ENCODE measurements at places on chromosomes 3 and 15.

DNA sequence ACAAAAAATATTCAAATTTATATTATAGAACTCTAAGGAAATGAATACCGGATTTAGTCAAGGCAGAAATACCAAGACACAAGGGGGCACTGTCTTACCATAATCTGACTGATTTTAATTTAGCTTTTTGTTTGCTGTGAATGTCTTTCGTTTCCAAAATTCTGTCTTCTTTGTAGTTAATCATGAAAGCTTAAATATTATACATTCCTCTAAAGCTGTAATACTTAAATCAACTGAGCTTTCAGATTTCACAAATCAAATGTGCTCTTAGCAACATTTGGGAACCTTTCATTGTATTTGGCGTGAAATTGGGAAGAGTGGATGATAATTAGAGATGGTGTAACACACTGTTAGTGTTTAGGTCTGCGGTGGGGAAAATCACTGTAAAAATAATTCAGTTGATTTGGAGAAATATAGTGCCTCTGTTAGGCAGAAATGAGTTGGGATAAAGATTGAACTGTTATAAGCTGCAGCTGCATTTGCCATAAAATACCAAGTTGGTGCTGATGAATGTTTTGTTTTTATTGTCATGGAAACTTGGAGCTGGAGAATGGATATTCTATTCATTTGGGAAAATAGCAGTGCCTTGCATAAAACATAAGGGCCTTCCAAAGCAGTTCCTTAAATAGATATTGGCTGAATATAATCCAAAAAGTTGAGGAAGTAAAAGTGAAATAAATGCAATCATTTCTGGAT, 228.2 kb downstream of the TCF12 start:
- DNase-seq, result peak; percentile 74

GRCh38 chr3:156793400-156793799, 32.8 kb upstream of the LEKR1 start:
- DNase-seq, result no peak

- peak; percentile 85 for DNase-seq
These were observed 2.3 kb upstream of the HAPLN3 start for GRCh38 chr15:88897456-88898194.

DNA sequence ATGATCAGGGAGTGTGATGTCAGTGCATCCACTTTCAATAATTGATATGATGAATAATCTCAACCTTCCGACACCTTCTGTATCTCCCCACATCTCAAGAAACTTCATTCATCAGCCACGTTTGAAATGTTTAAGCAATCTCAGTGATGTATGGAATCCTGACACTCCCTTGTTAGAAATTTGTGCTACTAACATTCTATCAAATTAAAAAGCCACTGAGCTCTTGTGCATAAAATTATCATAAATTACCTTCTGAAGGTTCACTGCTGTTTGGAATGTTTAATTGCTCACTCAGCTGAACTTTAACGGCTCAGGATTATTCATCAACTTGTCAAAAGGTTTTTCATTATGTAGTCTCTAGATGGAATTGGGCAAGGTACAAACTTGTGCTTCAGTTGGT, 108.4 kb upstream of the DPH6 start:
- no peak for DNase-seq

DNA sequence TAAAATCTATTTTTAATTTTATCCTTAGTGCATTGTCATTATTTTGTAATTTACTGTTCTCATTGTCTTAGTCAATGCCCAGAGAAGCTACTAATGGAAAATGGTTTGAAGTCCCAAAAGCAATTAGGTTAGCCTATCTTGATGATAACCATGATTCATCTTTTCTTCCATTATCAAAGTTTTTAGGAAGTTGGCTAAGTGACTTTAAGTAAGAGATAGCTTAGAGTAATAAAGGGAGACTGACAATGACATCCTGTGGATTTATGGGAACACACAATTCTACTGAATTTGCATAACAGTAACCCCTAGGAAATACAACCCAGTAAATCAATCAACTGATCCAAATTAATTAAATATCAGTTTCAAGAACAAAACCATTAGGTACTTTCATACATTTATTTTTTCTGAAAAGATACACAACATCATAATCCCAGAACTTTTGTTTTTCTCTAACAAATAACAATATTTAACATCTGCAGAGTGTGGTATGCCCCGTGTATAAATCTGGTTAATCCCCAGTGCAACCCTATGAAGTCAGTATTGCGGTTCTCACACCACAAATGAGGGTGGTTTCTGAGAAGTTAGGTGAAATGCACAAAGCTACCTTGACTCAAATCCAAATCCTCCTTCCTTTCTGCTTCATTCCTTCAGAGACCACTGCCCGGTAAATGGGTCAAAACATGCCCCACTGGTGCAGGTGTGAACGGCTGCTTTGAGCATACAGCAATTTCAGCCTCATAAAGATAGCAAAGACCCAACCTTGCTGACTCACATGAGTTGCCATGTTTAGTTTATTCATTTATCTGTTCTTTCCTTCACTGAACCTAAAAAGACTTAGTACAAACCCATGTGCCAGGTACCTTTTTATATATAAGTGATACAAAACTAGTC, 202.1 kb downstream of the TBL1XR1 start:
- DNase-seq, result no peak

DNA sequence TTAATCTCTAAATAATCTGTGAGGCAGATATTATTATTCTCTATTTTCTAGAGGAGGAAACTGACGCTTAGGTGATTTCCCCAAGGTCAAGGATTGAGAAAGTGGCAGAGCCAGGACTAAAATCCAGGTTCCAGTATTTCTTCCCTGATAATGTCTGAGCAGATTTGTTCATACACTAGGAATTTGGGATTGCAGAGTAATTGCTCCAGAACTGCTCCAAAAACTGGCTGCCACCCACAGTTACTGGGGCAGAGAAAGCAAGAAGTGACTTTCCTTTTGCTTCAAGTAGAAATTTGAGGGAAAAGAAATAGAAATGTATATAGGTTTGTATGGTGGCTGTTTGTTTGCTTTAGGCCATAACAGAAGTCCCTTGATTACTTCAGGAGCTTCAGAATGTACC, 60.6 kb downstream of the SLC12A8 start:
- peak; percentile 42 for DNase-seq

GRCh38 chr3:133413161-133414020, 13.5 kb downstream of the BFSP2 start:
- peak; percentile 48 for DNase-seq

DNA sequence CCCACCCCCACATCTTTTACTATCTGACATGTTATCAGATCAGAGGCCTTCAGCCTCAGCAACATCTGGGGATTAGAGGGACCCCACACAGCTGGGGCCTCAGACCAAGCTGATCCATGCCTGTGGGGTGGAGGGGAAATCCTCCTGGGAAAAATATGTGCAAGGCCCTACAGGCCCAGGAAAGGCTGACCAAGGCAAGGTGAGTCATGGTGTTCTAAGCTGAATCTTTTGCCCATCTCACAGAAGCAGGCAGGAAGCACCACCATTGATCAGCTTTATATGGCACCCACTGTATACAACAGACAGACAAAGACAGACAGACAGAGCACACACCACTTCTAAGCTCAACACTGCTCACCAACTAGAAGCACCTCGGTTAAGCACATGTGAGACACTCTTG, 12.4 kb upstream of the PARP6 start:
- DNase-seq, result no peak

- DNase-seq, result no peak
These were observed 35.1 kb upstream of the IL12A start for GRCh38 chr3:159953325-159954085.

- no peak for DNase-seq
These were observed 145.3 kb upstream of the ROPN1 start for GRCh38 chr3:124137216-124137615.

DNA sequence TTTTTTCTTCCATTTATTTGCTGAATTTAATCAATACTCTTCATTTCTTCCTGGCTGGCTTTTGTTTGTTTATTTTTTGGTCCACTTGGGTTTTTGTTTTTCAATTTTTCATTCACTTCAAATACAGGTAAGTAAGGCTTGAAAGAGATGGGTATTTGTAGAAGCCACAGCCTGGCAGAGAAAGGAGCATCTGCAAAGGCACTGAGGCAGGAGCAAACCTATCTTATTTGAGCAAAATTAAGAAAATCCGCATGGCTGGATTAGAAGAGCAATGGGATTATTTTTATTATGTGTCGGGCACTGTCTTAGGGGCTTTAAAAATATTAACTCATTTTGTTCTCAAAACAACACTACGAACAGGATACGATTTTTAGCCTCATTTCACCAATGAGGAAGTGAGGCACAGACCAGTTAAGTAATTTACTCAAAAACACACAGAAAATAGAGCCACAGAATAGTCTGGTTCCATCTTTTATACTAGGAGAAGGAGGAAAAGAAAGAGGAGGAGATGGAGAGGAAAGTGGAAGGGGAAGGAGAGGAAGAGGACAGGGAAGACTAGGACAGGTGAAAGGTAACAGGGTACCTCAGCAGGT, 35.1 kb upstream of the CCDC80 start:
- no peak for DNase-seq

DNA sequence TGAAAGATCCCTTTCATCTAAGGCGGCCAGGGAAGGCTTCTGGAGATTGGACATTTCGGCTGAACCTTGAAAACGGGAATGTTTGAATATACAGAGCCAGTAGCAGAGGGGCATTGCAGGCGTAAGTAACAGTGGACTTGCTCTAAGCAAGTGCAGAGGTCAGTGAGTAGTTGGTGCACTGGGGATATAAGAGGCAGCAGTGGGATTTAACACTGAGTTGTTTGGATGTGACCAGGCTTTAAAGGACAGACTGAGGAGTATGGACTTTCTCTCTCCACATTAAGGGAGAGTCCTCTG, 1.3 kb downstream of the ARNT2 start:
- DNase-seq, result no peak

DNA sequence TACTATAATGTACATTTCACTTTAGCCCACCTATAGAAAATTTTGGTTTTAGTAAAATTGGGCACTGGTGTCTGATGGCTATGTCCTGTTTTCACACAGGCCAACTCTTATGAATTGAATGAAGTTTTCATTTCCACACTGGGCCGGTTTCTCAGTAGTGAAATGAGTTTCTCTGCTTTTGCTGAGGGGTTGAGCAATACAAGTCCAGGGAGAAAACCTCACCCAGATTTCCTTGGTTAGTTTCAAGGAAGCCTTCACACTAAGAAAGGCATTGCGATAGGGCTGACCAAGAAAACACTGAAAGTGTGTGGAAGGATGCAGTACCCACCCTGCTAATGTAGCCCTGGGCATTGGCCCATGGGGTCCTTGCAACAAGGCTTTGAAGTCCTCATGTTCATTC, 331.5 kb upstream of the CFAP20DC start:
- DNase-seq, result no peak

DNA sequence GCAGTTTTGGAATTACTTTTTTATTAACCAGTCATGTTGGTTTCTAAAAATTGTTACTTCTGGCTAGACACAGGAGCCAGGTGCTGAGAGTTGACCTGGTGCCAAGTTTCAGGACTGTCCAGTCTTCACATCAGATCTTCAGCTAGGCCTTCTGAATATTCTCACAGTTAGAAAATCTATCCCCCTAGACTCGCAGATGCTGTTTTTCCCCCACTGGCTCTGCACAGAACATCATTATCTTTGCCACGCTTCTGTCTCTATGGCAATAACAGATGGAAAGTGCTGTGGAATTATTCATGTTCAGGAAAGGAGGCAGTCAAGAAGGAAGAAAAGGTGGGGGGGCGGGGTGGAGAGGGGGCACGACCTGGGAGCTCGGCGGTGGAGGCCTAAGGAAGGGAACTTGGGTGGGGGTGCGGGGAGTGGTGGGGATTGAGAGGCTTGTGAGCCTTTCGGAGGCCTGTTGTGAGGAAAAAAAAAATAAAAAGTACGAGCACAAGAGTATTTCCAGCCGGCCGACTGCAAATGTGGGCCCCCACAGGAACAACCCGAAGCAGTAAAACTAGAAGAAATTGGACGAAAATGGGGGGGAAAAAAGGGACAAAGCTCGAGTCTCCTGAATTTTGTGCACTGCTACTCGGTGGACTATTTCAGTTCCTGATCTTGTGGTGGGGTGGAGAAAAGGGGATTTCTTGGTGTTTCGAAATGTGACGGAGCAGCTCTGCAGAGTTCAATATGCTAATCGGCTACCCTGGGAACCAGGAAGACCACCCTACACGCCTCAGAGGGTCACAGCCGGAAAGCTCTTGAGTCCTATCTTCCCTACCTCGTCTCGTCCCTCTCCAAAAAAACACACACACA, 1.5 kb upstream of the SKIL start:
- DNase-seq, result peak; percentile 77

- DNase-seq, result peak; percentile 60
These were observed 428.3 kb downstream of the CNTN4 start for GRCh38 chr3:2526926-2527325.

GRCh38 chr3:195907934-195908693, at the start of gene TNK2:
TNK2 (minus strand) TSS chr3:195908551; CDS start chr3:195888588, 19,963 bp downstream.
- DNase-seq, result peak; percentile 17

- no peak for DNase-seq
These were observed 437.1 kb upstream of the CBLB start for GRCh38 chr3:106305882-106306435.

GRCh38 chr15:90889736-90890456, 5.6 kb downstream of the FES start:
- no peak for DNase-seq

- DNase-seq, result no peak
These were observed 17.3 kb downstream of the BOC start for GRCh38 chr3:113228498-113229286.

GRCh38 chr3:36591959-36592358, 172.4 kb downstream of the DCLK3 start:
- peak; percentile 26 for DNase-seq

- no peak for DNase-seq
These were observed 43.1 kb downstream of the MEIS2 start for GRCh38 chr15:37057256-37057655.

- DNase-seq, result no peak
These were observed 587.8 kb downstream of the RBMS3 start for GRCh38 chr3:29868543-29869101.

DNA sequence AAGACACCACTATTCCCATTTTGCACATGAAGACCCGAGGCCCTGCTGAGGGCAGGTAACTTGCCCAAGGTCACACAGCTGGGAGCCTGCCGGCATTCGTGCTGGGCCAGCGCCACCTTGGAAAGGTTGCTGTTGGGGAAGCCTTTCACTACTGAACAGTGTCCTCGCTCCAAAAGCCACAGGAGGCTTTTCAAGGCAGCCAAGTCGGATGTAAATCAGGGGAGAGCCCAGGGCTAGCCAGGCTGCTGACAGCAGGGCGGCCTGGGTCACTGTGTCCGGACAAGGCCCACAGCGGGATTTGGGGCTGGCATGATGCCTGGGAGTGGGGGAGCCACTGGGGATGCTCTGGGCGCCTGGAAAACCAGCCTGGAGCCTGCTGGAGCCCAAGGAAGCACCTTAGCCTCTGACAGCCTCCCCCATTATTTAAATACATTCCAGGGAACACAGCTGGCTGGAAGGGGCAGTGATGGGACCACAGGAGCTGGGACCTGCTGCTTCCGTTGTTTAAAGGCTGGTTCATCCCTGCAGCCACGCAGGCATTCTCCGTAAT, 10.5 kb downstream of the SLC6A6 start:
- peak; percentile 54 for DNase-seq

DNA sequence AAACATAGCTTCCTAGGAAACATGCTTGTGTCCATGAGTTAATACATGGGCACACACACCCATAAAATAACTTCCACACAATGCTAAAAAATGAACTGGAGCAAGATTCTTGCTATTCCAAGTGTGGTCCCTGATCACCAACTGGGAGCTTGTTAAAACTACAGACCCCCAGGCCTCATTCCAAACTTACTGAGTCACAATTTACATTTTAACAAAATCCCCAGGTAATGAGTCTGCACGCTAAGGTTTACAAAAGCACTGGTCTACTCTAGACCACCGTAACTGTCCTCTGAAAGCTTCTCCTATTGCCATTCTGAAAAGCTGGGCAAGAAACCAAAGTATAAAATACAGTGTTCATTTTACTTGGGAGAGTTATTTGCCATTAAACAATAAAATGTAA, 45.4 kb downstream of the IGF2BP2 start:
- no peak for DNase-seq
